ENCODE measurements at places on chromosomes 1 and 21.

DNA sequence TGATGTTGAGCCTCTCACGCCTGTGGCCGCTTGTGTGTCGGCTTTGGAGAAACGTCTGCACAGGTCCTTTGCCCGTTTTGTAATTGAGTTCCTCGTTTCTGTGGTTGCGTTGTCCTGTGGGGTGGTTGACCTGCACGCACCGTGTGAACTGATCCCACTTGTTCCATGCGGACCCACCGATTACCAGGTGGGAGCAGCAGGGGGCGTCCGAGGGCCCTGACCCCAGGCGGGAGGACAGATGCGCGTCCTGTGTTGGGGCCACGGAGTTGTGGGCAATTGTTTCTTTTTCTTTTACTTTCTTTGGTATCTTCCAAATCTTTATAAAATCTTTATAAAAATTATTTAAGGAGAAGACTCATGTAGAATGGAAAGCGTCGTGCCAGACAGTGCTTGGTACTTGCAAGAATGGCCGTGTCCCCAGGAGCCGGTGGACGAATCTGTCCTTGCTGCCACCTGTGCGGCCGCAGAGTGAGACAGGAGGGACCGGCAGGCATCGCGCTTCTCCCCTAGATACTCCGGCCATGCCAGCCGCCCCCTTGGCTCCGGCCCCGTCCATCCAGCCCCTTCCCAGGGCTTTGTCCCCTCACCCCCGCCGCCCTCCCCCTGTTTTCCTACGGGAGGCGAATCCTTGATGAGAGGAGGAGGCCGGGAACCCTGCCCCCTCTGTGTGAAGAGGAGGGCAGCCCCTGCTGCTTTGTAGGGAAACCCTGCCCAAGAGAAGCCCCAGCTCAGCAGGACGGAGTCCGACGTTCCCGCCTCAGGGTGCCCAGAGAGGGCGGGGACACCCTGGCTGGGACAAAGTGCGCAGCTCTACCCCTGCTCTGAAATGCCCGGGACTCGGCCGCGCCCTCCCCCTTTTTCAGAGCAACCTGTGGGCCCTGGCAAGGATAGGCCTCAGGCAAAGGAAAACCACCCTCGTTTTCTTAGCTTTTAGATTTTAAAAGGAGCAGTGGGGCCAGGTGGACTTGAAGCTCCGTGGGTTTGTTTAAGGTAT lies 41.7 kb downstream of the PRKCZ start:
- DNase-seq, result no peak

GRCh38 chr21:41673596-41674335 lies 93.1 kb downstream of the RIPK4 start:
- DNase-seq, result no peak

- no peak for DNase-seq
Observed at GRCh38 chr1:20948101-20948500, 161.0 kb upstream of the HP1BP3 start.

GRCh38 chr1:109946511-109946910 lies 35.9 kb downstream of the CSF1 start:
- DNase-seq, result no peak

DNA sequence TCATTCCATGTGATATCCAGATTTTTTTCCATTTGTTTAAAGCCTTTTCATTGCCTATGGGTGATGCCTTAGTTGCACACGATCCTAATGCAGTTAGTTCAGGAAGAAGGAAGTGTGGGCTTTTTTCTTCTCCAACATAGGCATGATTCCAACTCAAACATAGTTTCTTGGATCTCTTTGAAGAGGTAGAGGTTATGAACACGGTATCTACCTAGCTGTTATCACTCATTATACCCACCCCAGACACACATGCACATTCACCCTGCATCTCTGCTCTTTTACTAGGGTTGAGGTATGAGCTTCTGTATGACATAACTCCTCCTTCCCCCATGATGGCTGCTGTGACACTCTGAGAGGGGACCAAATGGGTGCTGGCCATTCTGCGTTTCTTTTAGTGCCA lies 122.1 kb upstream of the ZNF648 start:
- DNase-seq, result no peak
